ENCODE measurements at places on chromosomes 7 and 10.
A peak's percentile ranks its signal among the peaks of the same experiment; 100 is the strongest.

DNA sequence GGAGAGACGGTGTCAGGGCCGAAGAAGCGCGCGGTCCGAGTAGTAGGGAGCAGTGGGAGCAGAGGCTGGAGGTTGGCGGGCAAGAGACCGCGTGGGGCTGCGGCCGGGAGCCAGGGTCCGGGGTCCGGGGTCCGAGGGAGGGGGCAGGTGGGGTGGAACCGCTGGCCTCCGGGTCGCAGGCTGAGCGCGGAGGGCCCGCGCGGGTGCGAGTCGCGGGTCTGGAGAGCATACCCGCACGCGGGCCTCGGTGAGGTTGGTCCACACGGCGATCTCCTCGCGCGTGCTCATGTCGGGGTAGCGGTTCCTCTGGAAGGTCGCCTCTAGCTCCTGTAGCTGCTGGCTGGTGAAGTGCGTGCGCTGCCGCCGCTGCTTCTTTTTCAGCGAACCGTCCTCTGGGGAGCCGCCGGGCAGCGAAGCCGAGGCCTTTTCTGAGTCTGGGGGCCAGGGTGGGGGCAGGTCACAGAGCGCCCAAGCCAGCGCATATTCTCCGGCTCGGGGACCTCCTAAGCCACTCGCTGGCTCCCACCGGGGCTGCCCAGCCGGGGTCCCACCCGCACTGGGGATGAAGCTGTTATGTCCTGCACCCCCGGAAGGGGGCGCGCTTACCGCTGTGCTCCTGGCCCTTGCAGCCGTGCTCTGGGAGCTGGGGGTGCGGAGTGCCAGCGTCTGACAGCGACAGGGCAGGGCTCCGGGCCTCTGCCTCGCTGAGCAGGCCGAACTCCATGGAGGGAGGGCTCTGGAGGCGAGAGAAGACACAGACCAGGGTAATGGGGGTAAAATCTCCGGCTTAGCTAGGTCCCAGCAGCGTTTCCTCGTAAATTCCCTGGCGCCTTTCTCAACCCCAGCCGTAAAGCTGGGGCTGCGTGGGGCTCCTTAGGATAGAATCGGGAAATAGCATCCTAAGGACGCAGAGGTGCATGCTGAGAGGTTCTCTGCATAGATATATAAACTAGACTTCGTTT is 5.5 kb downstream of the ELOVL3 start:
- peak; percentile 37 for DNase-seq

DNA sequence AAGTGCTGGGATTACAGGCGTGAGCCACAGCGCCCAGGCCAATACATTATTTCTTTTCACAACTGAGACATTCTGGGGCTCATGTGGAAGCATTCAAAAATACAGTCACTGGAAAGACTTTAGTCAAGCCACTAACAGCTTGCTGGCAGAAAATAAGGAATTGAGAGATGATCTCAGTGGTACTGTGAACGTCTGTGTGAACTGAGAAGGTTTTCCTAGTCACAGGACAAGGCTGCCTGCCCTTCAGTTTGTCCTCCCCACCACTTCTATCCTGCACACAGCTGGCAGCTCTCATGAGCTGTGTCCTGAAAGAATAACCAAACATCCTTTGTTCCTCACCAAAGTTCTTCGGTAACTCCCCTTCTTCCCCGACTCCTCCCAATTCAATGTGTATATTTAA is 31.3 kb upstream of the ITGA8 start:
- no peak for DNase-seq

GRCh38 chr10:61286686-61287085 is 166.5 kb downstream of the TMEM26 start:
- DNase-seq = no peak

DNA sequence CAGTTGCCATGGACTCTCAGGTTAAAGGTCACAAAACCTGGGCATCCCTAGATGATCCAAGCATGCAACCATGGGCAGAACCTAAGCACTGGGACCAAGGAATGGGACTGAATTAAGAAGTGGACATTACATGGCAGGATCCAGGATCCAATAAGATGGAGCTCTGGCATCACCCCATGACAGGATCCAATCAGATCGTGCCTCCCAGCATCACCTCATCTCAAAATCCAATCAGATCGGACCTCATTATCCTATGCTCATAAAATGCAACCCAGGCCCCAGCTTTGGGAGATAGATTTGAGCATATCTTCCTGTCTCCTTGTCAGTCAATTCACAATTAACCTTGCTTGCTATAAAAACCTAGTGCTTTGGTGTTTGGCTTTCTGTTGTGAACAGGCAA is 616.1 kb downstream of the PARD3 start:
- no peak for DNase-seq

DNA sequence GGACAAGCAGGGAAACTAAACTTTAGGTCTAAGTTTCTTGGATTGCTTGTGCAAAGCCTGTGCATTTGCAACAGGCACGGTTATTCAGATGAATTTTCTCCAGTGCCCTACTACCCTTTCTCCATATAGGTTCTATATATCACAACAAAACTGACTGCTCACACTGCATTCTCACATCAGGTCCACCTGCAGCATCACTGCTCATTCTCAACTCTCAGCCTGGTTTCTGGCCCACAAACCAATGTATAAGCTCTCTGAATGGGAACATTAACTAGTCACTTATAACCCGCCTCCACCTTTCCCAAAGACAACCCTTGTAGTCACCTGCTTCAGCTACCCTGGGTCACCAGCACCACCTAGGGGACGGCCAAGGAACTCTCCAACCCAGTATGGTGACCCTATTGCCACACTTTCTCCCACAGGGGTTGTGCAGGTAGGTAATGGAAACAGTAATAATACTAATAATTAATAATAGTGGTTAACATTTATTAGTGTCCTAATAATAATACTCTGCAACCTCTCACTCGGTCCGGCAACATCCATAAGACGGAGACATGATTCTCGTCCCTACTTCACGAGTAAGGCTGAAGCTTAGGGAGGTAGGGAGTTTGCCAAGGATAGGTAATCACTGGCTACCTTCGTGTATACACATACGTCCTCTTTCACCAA is 97.3 kb downstream of the CLEC2L start:
- peak; percentile 8 for DNase-seq

- DNase-seq = no peak
Observed at GRCh38 chr7:149859369-149859768, 14.4 kb upstream of the ATP6V0E2 start.

- DNase-seq = no peak
Observed at GRCh38 chr7:117645481-117646165, 165.8 kb downstream of the CFTR start.

DNA sequence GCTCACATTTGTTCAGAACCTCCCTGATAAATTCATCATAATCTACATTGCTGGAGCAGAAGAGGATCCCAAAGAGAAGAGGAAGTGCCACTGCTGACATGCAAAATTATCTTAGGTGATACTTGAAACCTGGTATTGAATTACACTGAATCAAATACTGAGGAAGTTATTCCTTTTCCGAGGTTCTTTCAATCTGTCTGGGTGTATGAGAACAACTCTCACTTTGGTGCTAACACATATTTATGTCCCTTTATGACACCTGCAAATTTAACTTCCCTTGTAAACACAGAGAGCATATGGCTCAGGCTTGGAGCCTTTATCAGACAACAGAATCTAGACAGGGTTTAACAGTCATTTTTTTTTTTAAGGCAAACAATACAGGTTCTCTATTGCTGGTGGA is 131.4 kb downstream of the SRPK2 start:
- DNase-seq = no peak

DNA sequence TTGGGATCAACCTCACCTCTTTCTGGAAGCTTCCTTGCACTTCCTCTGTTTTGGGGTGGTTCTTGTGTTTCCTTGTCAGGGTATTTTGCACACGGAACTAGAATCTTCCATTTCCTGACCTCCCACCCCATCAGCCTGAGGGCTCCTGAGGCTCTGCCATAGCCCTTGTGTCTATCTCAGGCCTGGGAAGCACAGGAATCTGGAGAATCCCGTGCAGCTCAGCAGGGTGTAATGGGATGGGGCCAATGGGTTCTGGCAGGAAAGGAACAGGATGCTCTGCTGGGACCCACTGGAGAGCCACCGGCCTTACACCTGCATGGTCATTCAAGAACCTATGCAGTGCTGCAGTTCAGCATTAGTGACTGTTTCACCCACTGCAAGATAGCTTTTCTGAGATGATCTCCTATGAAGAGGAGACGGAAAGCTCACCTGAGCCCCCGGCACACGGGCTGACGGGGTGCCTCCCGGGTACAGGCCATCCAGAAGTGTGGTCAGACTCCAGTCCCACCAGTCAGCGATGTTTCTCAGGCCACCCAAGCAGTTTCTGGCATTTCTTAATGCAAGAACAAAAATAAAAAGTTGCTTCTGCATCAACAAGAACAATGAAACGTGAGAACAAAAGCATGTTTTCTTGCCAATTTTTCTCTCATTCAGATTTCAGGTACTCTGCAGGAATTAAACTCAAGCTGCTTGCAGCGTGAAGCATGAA is 133.2 kb downstream of the PKD1L1 start:
- no peak for DNase-seq

DNA sequence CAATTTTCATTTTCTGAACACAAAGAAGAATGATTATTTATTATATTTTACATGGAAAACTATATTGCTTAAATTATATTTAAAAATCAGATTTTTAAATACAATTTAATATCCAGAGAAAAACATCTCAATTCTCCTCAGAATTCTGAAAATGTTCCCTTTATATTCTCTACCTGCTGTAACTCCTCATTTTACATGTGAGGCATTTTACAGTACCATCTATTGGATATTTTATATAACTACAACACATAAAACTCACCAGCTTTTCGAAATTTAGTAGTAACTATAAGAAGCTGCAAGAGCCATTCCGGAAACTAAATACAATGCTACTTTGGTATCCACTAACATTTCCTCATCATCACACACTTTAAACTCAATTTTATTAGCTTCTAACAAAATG is 264.6 kb downstream of the DGKB start:
- DNase-seq = no peak

DNA sequence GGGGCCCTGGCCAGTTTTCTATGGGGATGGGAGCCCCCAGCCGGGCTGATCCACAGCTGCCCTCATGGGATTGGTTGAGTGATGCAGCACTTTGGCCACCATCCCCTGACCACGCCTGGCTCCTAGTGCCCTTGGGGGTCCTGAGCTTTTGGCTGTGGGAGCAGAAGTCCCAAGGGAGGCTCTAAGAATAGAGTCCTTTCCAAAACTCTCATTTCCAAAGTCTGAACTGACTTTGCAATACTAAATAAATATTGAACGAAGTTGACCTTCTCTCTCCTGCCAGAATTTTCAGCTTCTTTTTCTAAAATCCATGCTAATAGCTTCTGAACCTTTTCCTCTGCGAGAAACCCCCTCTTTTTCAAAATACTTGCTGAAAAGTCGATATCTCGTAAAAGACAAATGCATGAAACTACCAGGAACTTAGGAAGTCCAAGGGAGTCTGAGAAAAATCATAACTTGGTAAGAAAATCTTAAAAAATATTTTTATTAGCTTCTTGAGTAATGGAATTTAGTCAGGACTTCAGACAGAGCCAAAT is 62.7 kb upstream of the IGFBP3 start:
- no peak for DNase-seq

- DNase-seq = no peak
Observed at GRCh38 chr10:7362471-7362870, 48.4 kb downstream of the SFMBT2 start.

DNA sequence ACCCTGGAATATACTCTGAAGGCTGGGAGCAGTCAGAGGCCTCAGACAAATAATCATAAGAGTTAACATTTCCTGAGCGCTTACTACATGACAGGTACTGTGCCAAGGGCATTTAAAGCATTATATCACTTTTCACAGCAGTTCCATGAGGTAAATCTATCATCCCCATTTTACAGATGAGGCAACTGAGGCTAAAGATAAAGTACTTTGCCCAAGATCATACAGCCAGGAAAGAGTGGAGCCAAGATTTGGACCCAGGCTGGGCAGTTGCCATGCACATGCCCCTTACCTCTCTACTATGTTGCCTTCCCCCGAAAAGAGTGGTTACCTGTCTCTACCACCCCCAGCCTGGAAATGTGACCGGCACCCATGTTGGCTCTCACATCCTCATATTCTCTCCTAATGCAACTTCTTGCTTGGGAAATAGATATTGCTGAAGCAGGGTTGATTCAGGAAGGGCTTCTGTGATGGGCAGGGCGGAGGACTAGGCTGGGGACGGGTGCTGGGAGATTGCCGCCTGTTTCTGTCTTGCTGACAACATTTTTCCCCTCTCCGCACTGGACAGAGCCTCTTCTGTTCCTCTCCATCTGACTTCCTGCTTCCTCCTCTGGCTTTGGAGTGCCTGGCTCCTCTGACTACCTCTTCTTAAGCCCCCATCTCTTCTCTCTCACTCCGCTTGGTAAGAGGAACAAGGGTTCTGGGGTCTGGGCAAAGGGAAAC is 13.8 kb downstream of the SMO start:
- no peak for DNase-seq

GRCh38 chr10:103096130-103096529 is 96.9 kb downstream of the NT5C2 start:
- no peak for DNase-seq

DNA sequence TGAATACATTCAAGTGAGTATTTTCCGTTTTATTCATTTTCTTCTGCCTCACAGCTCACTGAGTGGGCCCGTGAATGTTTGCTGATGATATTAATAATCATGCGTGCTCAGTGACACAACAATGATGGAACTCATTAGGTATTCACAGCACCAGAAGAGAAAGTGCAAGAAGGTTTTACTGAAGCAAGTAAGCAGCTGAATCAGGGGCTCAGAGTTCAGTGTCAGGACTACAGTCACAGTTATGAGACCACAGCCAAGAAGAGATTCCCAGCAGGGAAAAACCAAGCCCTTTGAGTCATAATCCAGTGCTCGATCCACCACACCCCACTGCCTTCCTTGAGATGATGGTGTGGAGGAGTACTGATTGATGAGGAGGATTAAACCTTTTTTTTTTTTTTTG is 247.4 kb downstream of the KIAA1217 start:
- no peak for DNase-seq

DNA sequence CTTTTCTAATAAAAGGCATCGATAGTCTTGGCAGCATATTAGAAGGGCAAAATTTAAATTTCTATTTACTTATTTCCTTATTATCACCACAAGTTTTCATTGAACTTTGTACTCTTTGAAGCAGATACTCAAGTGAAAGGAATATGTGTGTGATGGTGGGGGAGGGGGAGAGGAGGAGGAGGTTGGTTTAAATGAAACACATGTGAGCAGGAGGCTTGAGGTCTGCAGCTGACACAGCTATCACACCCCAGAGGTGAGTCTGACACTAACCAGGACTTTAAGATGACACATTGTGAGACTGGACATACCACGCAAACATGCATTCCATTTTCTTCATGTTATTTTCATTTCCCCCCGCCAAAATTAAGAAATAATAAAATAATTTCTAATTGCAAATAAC is 63.3 kb downstream of the CTTNBP2 start:
- no peak for DNase-seq

DNA sequence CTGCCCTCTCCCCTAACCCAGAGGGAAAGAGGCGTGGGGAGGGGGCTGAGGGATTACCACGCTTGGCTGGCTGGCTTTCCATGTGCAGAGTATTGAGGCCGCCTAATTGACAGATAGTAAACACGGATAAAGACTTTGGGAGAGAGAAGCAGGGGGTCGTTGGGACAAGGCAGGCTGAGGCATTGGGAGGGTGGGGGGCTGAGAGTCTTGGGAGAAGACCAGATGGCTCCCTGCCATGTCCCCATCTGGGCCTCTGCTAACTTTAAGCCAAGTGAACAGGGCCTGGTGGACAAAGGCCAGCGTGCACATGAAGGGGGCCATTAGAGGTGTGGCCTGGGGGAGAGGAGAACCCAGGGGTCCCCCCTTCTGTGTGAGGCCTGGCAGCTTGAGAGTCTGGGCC is 55.4 kb upstream of the MXI1 start:
- DNase-seq = no peak

- DNase-seq = no peak
Observed at GRCh38 chr7:148505645-148506375, 84.8 kb upstream of the C7orf33 start.
